ENCODE measurements at places on chromosomes 5 and 9.

- DNase-seq = no peak
These were observed 6.0 kb downstream of the MRPS2 start for GRCh38 chr9:135506327-135507103.

- no peak for DNase-seq
These were observed 8.9 kb downstream of the LCN1 start for GRCh38 chr9:135530146-135530545.

- no peak for DNase-seq
These were observed 132.4 kb downstream of the EFNA5 start for GRCh38 chr5:107538331-107538730.

DNA sequence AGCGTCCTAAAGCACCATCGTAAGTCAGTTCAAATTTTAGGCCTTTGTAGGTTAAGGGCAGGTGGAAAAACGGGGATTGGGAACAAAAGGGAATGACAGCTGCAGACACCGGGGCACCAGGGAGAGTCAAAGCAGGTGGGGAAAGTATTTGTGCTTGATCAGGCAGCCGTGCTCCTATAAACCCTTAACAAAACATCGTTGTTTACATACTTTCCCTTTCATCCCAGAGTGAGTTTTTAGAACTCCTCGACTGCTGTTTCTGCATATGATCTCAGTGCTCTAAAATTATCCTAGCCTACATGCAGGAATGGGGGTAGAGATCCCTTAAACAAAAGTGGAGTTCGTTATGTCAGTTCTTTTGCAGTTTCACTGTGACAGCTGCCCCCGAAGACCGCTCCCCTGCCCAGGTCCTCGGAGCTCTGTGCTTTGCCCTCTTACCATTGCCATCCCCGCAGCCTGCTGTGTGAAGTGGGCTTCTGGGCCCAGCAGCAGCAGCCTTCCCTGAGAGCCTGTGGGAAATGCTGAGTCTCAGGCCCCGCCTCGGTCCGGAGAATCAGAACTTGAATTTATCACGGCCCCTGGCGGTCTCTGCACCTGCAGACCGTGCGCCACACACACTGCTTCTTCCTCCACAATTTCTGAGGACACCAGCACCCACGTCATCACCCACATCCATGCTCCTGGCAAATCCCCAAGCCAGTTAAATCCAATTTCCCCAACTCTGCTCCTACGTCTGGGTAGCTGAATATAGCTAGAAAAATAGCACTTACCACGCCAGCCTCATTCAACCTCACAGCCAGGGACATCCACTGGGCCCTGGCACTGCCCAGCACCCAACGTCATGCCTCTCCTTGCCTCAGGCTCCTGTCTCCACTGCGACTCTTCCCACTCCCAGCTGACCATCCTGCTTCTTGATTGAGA lies 86.8 kb downstream of the NSUN2 start:
- no peak for DNase-seq

DNA sequence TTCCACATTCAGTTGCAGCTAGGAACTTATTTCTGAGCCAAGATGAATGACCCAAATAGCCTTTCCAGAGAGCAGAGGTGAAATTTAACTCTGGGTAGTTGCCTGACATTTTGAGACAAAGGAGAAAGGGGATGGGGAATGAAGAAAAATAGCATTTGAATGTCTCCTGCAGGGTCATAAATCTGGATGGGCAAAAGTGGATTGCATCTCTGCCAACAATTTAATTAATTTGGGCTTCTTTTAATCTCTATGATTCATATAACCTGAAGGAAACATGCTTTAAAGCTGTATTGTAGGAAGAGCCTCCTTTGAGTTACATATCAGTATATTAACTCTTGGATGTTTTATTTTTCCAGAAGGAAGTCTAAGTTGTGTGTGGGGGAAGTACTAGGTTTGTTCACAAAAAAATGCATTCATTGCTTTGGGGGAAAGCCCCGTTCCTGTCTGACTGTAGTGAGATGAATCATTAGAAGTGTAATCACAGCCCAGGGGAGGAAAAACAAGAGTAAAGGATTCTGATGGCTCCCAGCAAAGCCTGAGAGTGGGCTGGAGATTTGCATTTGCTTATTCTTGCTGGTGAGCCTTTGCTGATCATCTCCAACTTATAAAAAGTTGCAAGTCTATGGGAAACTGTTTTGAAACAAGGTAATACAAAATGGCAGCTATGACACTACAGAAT lies 133.0 kb upstream of the IQGAP2 start:
- peak; percentile 43 for DNase-seq

DNA sequence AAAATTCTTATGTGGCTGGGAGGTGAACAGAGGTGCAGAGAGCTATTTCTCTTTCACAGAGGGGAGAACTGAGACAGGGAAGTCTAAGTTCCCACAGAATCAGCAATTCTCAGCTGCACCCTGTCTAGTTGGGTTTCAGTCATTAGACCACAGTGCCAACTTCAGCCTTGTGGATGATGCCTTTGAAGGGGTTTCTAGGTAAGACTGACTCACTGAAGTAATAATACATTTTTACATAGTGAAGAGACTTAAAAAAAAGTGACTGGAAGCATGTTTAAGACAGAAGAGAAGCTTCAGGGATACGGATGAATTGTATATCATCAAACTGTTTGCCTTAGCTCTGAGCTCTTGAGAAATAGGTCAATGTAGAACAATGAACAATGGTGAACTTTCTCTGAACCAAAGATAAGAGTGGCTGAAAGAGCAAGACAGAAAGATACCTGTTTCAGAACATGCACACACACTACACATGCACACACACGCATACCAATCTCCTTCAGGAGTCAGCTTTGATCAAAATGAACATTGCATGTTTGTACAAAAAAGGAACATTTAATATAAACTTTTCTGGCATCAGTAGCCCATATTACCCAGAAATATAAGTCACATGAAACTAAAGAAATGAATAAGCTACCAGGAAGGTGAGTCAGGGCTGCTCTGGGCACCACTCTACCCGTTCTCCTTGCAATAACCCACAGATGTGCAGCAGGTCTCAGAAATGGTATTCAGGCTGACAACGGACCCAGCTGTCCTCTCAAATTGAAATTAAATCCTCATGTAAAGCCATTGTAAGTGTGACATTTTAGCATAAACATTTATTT lies 12.6 kb upstream of the FYB1 start:
- DNase-seq = no peak

DNA sequence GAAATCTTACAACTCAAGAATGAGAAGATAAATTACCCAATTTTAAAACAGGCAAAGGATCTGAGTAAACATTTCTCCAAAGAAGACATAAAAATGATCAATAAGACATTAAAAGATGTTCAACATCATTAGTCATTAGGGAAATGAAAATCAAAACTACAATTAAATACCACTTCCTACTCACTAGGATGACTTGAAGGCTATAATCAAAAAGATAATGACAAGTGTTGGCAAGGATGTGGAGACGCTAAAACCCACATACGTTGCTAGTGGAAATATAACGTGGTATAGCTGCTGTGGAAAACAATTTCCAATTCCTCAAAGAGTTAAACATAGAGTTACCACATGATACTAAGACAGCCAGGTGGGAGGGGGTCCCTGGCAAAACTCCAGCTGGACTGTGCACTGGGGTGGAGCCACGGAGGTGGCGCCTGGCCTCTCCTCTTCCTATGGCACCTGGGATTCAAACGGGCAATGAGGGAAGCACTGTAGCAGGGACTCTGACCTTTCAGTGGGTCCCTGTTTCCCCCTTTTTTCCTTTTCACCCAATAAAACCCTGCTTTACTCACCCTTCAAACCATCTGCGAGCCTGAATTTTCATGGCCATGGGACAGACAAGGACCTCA lies 5.9 kb downstream of the ARSB start:
- no peak for DNase-seq

DNA sequence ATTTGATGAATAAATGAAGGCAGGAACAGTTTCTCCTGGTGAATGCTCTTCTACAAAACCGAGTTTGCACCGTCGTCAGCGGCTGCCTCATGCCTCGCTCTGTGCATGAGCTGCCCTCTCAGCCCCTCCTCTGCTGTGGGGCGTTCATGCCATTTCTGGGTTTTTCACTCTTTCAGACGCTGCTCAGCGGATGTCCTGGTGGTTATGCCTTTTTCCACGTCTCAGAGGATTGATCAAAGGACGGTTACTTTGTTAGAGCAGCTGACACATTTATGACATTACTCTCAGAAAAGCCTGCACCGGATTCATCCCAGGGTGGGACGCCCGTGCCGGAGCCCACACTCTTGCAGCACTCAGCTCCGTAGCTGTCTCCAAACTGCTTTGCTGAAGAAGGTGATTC lies 195.9 kb upstream of the PPP1R26 start:
- DNase-seq = no peak

DNA sequence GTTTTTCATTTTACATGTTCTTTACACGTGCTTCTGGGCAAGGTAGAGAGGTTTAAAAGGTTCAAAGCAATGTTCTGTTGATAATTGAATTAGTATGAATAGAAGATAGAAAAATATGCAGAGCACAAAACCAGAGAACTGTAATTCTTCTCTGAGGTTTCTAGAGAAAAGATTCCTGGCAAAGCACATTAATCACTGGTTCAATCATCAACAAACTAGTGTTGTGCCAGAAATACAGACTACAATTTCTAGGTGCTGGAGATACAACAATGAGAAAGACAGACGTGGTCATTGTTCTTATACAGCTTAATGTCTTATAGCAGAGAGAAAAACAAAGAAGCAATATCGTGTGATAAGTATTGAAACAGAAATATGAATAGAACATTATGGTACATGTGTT lies 25.5 kb downstream of the MEGF9 start:
- no peak for DNase-seq

GRCh38 chr5:142749321-142749720 lies 20.9 kb upstream of the ARHGAP26 start:
- no peak for DNase-seq

- no peak for DNase-seq
These were observed 75.0 kb downstream of the NR2F1 start for GRCh38 chr5:93658044-93658443.

DNA sequence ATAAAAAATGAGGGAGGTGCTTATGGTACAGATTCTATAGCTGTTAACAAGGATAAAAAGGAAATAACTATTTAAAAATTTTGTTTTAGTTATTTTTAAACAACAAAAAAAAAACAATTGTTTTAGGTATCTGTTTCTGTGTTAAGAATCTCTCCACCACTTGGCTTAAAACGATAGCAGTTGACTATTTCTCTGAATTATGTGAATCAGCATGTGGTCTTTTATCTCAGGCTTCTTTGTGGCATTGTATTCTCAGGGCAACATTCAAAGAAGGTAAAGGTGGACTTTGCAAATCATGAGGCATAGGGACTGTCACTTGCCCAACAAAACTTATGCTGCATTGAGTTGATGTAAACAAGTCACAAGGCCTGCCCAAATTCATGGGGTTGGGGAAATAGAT lies 55.2 kb downstream of the ERBIN start:
- DNase-seq = no peak

DNA sequence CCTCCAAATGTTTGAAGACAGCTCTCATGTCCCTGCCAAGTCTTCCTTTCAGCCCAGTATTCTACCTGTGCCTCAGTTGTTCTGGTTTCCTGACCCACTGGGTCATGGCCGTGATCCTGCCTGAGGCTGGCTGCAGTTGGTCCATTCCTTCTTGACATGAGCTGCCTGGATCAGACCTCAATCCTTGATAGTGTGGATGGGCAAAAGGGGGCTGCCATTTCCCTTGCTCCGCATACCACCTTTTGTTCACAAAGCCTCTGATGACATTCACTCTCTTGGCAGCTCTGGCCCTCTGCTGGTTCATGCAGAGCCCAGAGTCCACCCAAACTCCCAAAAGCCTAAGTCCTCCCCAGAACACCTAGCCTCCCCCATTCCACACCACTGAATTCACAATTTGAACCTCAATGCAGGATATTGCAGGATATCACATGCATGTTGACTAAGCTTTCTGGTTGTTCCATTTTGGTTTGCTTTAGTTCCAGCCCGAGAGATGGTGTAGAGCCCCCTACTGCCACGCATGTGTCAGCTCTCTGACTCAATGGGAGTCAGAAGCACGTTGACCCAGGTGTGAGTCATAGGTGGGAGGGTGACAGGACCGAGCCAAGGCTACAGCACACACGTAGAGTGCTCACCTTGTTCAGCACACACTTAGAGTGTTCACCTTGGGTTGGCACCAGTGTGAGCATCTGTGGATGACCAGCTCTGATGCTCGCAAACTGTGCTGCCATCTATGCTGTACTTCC lies 137.2 kb downstream of the MTX3 start:
- no peak for DNase-seq

All from GM20000 (cell line).